Activated naive CD4-positive, alpha-beta T cell treated with anti-CD3 and anti-CD28 coated beads, Interleukin-2, amount 10 ng/mL, durations not matched to agents 7 days and 5 days (primary cell): ENCODE measurements at places on chromosomes 4 and X.

GRCh38 chr4:7872264-7872771 lies 67.3 kb downstream of the AFAP1 start:
- DNase-seq, result no peak

GRCh38 chrX:103540145-103540544 lies 20.9 kb upstream of the RAB40A start:
- no peak for DNase-seq

- DNase-seq, result no peak
Observed at GRCh38 chrX:141787655-141788054, 50.5 kb upstream of the MAGEC3 start.

DNA sequence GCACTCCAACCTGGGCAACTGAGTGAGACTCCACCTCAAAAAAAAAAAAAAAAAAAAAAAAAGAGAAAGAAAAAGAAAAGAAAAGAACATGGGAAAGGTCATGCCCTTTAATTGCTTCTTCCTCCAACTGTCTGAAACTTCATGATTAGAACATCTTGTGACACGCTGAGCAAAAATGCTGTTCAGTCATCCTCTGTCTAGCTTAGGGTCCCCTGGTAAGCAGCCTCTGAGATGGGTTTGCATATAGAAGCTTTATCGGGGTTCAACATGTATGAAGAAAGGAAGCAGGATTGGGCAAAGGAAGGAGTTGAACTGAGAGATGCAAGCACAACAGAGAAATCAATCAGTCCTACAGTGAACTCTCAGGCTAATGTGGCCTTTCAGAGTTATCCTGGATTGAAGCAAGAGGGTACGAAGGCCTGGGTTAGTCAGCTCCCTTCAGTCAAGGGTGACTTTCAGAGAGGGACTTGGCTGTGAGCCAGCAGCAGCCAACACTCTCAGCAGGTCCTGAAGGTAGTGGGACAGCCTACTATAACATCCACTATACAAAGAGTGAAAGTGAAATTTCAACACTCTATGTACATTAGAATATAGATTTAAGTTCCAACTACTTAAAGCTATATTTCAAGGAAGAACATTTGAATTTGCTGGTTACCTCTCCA lies 11.4 kb downstream of the MAOB start:
- no peak for DNase-seq

GRCh38 chr4:186840771-186841301 lies 117.2 kb upstream of the FAT1 start:
- no peak for DNase-seq

GRCh38 chr4:123162859-123163258 lies 233.7 kb upstream of the SPRY1 start:
- DNase-seq, result no peak

DNA sequence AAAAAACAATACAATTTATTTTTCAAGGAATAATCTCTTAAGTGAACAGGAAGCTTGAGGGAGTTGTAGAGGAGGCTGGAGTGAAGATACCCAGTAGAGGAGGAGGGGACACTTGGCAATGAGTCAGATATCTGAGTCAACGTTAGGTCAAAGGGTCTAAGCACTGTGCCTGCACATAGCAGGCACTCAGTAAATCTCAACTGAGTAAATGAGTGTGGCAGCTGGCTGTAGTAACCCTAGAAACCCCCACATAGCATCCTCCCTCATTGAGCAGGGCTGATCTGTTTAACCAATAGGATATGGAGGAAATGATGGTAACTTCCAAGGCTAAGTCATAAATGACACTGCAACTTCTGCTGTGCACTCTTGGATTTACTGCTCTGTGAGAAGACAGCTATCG lies 186.0 kb upstream of the FAM241A start:
- no peak for DNase-seq

DNA sequence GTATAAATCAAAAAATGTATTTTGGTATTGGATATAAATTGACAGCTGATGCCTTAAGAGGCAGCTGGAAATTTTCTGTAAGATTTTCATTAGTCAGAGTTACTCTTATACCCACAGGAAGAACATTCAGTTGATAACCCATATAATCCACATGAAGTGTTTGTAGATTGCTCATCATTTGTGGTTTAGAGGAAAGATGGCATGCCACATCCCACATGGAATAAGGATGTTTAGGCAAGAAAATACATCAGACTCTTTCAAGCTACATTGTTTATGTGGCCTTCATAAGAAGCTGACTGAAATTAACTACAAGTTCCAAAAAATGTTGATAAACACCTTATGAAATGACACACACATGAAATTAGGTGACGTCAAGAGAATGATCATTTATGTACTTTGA lies 56.6 kb downstream of the AREG start:
- no peak for DNase-seq

DNA sequence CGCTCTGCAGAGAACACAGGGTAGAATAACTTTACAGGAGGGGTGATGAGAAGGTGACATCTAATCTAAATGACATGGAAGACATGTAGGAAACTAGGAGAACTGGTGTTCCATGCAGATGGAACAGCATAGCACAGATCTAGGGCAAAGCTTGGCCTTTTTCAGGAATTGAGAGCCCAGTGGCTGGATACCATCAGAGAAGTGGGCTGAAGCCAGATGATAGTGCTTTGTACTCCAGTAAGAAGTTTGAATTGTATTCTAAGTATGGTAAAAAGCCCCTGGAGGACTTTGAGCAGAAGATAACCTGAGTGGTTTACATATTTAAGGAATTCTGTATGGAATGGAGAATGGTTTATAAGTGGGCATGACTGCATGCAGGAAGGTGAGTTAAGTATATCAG lies 32.8 kb downstream of the ENOPH1 start:
- DNase-seq, result no peak

DNA sequence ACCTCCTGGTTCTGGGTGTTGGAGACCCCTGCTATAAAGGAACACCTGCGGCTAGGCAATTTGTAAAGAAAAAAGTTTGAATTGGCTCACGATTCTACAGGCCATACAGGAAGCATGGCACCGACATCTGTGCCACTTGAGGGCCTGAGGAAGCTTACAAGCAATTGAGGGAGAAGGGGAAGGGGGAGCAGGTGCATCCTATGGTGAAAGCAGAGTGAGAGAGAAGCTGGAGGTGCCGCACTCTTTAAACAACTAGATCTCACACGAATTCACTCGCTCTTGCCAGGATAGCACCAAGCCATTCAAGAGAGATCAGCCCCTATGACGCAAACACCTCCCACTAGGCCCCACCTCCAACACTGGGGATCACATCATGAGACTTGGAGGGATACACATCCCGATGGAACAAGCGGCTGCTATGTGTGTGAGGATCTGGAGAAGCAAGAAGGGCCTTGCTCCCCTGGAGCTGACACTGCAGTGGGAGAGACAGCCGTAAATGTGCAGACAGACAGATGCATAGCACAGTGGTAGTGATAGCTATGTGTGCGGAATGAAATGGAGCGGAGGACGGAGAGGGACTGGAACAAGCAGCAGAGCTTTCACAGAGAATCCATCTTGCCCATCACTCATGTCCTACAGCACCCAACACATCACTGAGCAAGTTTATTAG lies 60.7 kb upstream of the HELT start:
- DNase-seq, result no peak

- DNase-seq, result no peak
Observed at GRCh38 chrX:40106676-40107290, 9.0 kb upstream of the BCOR start.
